ENCODE measurements at places on chromosomes 1 and 21.

- DNase-seq: no peak
Measured at GRCh38 chr1:84756001-84756400, 65.7 kb upstream of the SSX2IP start.

DNA sequence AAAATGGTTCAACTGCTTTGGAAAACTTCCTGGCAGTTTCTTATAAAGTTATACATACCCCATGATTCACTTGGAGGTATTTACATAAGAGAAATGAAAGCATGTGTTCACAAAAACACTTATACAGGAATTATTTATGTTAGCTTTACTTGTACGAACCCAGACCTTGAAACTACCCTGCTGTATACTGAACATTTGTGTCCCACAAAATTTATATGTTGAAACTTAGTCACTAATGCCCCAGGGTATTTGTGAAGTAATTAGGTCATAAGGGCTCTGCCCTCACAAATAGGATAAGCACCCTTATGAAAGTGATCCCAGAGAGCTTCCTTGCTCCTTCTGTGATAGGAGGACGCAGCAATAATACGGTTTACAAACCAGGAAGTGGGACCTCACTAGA, 42.7 kb upstream of the B3GALT2 start:
- DNase-seq: no peak

DNA sequence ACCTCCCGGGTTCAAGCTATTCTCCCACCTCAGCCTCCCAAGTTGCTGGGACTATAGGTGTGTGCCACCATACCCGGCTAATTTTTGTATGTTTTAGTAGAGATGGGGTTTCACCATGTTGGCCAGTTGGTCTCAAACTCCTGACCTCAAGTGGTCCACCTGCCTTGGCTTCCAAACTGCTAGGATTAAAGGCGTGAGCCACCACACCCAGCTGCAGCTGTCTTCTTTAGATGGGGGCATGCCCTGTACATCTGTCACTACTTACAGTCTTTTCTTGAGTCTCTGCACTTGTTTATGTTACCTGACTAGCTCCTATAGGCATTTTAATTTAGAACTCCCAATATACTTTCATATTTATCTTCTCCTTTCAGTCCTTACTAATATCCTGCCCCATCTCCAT, 64.2 kb downstream of the SELENOF start:
- no peak for DNase-seq

- no peak for DNase-seq
Measured at GRCh38 chr1:199404191-199404590, 623.3 kb upstream of the NR5A2 start.

- DNase-seq: no peak
Measured at GRCh38 chr1:225479996-225480720, 52.3 kb upstream of the LBR start.

GRCh38 chr21:41425588-41425953, 468 bp upstream of the MX1 start:
- no peak for DNase-seq

DNA sequence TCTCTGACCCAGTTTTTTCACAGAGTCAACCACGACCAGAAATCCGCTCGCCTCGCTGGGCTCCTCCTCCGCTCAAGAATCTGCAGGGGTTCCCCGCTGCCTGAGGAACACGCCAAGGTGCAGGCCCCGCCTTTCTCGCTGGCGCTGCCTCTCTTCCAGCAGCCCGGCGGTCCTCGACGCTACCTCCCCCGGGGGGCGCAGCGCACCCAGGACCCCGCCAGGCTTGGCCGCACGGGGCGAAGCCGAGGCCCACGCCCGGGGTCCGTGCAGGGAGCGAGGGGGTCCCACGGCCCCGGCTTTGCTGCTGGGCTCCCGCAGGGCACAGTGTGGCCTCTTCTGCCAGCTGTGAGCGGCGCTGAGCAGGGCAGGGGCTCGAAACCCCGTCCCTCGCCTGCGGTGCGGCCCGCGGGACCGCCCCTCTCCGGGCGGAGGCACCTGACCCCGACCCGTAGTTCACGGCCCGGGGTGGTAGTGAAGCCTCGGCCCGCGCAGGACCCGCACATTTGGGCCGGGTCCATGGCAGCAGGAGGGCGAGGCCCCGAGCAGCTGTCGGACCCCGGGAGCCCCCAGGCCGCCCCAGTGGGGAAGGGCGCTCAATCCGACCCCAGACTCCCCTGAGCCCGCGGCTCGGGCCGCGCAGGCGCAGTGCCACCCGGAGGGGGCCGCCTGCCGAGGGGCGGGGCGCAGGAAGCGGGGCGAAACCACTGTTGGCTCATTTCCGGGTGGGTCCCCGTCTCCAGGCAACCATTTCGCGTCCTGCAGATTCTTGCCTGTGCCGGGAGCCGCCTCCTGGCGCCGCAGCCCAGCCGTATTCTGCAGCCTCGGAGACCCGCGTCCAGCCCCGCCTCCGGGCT, 10.0 kb upstream of the MMEL1 start:
- peak; percentile 96 for DNase-seq

DNA sequence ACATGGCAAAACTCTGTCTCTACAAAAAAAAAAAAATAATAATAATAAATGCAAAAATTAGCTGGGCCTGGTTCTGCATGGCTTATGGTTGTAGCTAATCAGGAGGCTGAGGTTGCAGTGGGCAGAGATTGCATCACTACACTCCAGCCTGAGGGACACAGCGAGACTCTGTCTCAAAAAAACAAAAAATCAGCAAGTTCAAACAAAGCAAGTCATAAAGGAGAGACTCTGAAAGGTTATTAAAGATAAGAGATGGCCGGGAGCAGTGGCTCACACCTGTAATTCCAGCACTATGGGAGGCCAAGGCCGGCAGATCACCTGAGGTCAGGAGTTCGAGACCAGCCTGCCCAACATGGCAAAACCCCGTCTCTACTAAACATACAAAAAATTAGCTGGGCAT, 28.8 kb downstream of the COP1 start:
- DNase-seq: no peak

GRCh38 chr1:216325946-216326345, 97.3 kb downstream of the USH2A start:
- DNase-seq: no peak

DNA sequence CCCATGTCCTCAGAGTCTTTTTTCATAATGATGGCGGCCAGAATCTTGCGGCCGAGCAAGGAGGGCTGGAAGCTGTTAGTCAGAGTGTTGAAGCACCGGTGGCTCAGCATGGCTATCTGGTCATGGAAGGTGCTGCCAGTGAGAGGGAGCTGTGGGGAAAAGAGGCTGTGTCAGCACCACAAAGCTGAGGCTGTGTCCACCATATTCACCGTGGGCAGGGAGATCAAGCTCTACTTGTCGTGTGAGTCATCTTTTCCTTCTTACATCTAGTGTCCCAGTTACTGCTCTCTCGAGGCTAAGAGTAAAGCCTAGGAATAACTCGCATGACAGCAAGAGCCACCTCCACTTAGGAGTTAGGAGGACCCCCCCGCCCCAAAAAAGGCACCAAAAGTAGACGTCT, 18.2 kb downstream of the ADAR start:
- DNase-seq: no peak

GRCh38 chr1:155968670-155969069, 9.7 kb downstream of the ARHGEF2 start:
- no peak for DNase-seq

- no peak for DNase-seq
Measured at GRCh38 chr1:19210772-19211549, 895 bp upstream of the UBR4 start.

DNA sequence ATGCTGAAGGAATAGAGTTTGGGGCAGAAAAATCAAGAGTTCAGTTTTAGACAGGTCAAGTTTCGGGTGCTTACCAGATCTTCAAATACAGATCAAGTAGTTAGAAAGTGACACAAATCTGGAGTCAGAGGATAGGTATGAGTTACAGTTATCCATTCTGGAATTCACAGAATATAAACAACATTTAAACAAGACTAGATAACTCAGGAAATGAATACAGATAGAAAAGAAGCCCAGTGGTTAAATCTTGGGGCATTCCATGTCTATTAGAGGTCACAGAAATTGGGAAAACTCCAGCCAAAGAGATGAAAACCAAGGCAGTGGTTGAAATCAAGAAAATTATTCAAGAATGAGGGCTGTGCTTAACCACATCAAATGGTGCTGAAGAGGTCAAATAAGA, 187.0 kb upstream of the HP1BP3 start:
- no peak for DNase-seq

- DNase-seq: no peak
Measured at GRCh38 chr1:32890516-32891240, 4.4 kb downstream of the HPCA start.

DNA sequence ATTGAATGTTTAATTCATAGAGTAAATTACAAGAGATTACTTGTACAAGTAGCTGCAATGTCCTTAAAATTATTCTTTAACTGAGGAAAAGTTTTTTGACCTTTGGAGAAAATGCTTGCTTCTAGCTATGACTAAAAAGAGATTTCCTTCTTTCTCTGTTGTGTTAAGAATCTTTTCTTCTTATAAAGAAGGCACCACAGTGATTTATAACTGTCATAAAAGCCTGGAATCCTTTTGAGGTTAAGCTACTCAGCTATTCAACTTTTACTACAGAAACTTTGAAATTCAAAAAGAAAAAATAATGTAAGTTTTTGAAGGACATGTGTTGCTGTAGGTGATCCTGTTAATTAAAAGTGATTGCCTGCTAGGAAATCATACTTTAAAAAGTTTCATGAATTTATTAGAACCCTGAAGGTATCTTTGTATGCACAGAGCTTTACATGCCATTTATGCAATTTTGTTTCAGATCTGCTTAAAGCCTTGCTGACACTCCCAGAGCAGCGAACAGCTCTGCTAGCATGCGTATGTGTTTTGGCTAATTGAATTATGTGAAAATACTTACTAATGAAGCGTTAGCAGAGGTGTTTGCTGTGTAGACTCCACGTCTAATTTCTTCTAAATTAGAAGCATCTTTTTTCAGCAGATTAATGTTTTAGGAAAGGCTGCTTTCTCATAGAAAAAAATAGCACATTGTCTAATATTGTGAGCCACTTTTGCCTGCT, 94.7 kb upstream of the SMYD2 start:
- DNase-seq: no peak

DNA sequence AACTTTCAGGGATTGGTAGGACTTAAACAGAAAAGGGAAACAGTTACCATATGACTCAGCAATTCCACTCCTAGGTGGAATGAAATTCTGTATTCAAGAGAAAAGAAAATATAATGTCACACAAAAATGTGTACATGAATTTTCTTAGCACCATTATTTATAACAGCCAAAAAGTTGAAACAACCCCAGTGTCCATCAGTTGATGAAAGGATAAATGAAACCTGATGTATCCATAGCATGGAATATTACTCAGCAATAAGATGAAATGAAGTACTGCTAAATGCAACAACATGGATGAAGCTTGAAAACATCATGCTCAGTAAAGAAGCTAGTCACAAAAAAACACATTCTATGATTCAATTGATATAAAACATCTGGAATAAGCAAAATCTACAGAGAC, 15.5 kb downstream of the EEIG2 start:
- no peak for DNase-seq

GRCh38 chr21:41610042-41610839, 102.3 kb upstream of the TMPRSS2 start:
- DNase-seq: peak; percentile 22

GRCh38 chr1:205505791-205506190, 1.3 kb downstream of the CDK18 start:
- no peak for DNase-seq

- no peak for DNase-seq
Measured at GRCh38 chr1:21260405-21261125, 29.7 kb downstream of the ECE1 start.

- DNase-seq: no peak
Measured at GRCh38 chr1:212618466-212619210, 10.1 kb downstream of the ATF3 start.

DNA sequence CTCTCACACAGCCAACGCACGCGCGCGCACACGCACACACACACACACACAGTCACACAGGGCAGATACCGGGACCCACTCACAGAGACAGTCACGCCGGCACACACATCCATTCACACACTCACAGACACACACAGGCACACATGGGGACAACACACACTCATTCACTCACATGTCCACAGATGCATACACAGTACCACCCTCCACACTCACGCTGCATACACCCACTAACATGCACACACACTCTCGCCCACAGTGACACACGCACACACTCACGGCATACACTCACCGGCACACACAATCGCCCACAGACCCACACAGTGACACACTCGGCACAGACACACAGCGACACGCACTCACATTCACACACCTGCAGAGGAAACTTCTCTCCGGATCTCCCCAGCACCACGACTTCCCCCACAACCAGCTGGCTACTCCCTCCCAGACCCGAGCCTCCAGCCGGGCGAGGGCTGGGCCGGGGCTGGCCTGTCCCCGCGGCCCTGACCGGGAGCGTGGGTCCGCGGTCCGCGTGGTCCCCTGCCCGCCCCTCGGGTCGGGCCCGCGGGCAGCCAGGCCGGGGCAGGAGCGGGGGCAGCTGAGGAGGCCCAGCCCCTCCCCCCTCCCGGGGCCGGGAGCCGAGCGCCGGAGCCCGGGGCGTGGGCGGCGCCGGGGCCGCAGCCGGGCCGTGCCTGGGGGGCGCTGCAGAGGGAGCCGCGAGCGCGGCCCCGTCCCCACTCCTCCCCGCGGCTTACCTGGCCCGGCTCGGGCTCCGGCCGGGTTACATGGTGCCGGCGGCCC, 552 bp downstream of the DLGAP3 start:
- DNase-seq: no peak

- DNase-seq: peak; percentile 46
Measured at GRCh38 chr1:114342376-114342775, 168.6 kb downstream of the TRIM33 start.

- no peak for DNase-seq
Measured at GRCh38 chr1:37922767-37923550, 23.9 kb downstream of the INPP5B start.

DNA sequence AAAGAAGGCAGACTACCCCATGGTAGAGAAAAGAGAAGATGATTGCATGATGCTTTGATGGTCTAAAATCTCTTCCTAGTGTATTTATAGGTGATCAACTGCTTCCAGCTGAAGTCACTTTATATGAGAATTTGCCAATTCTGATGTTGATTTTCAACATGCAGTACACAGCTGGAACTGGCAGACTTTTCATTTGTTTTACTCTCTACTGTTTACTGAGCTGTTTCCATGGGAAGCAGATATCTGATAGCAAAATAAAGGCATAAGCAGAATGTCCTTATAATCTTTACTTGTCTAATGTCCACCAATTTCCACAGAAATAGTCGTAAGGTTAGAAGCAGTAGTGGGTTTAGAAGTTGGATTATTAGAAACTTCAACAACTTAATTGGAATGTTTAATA, 74.9 kb downstream of the SYDE2 start:
- DNase-seq: no peak

- no peak for DNase-seq
Measured at GRCh38 chr1:39076127-39076798, 50.1 kb downstream of the NDUFS5 start.

DNA sequence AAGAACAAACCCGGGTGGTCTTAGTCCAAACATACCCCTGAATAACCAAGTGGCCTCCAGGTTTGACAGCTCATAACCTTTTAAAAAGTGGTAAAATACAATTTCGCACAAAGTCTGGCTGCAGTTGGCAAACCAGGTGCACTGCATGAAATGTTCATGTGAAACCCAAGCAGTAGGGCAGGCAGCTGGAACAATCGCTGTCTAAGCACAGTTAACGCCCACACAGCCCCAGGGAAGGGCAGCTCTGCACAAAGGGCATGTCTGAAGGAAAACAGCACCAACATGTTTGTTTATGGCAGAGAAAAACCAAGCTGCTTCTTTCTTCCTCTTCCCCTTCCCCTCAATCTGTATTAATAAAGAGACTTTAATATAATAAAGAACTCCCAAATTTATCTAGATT, 49.5 kb downstream of the KIAA1614 start:
- DNase-seq: no peak

- DNase-seq: no peak
Measured at GRCh38 chr1:87599569-87599968, 270.9 kb downstream of the LMO4 start.

- no peak for DNase-seq
Measured at GRCh38 chr1:52590266-52590665, 11.9 kb upstream of the GPX7 start.

Measured in activated CD4-positive, alpha-beta T cell treated with anti-CD3 and anti-CD28 coated beads, Interleukin-2, Interleukin-6, amounts not matched to agents 100 ng/mL and 50 ng/mL, durations not matched to agents 16 hours and 8 hours (primary cell).